Common myeloid progenitor, CD34-positive (primary cell): ENCODE measurements at places on chromosomes 2 and 18.

- DNase-seq: peak; percentile 67
Measured at GRCh38 chr2:9950521-9951271, 797 bp upstream of the GRHL1 start.

DNA sequence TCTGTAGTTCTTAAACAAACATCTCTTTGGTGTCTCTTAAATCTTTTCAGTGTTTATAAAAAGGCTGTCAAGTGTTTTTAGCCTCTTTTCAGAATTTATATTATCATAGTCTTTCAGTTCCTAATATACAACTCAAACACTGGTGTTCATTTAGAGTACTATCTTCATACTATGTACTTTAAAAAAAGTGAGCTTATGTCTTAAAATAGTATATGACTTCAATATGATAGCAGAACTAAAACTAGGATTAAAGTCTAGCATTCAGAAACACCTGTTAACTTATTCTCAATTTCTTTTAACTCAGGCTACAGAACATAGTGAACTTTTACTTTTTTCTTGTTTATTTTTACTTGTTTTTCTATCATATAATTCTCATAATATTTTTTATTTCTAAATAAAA is 14.7 kb upstream of the IKZF2 start:
- no peak for DNase-seq

GRCh38 chr2:190696792-190697398 is 48.0 kb downstream of the NAB1 start:
- no peak for DNase-seq

GRCh38 chr2:70947556-70948184 is 12.0 kb downstream of the ATP6V1B1 start:
- DNase-seq: no peak

DNA sequence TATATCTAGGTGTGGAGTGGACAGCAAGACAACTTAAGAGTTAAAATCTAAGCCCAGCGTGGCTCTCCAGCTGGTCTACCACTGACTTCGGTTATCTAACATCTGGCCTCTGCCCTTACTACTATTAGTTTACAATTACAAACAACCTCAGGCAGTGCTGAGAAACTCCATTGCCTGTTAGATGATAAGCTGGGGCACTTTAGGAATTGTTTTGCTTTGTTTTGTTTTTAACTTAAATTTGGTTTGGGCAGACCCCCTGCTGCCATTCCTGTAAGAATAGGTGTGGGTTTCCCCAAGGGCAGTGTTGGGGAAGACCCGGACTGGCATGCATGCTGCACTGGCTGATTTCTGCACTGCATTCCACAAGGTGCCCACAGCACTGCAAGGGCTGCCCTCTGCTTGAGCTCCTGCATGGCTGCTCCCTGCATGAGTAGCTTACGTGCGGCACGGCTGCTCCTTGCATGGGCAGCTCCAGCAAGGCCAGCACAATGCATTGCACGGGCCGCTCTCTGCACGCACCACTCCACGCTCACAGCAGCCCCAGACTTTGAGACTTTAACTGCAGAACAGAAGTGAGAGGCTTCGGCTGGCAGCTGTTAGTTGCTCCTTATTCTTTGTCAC is 74.2 kb upstream of the SERTAD2 start:
- no peak for DNase-seq

- DNase-seq: no peak
Measured at GRCh38 chr18:23935804-23936203, 78.8 kb upstream of the TTC39C start.

- DNase-seq: no peak
Measured at GRCh38 chr2:31388736-31389135, 25.8 kb downstream of the XDH start.

GRCh38 chr2:38765551-38765950 is 12.5 kb upstream of the GEMIN6 start:
- no peak for DNase-seq

DNA sequence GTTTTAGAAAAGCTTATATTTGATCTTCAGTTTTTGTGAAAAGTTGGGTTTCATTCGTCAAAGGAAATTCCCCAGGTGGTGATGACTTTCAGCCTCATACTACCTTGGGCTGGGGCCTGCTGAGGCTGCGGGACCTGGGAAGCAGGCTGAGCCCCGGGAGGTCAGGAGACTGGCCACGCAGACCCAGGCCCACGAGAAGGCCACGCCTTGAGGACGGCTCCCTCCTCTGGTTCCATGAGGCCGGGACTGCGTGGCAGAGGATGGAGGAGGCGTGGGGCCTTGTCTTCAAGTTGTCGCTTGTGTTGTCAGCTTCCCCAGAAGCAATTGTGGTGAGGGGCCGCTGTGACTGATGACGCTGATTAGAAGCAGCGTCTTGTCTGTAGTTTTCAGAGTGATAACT is 11.8 kb downstream of the CNDP2 start:
- DNase-seq: no peak

GRCh38 chr2:189131991-189132390 is 47.6 kb downstream of the COL5A2 start:
- no peak for DNase-seq

GRCh38 chr2:177882501-177882900 is 190.1 kb downstream of the PDE11A start:
- DNase-seq: no peak

DNA sequence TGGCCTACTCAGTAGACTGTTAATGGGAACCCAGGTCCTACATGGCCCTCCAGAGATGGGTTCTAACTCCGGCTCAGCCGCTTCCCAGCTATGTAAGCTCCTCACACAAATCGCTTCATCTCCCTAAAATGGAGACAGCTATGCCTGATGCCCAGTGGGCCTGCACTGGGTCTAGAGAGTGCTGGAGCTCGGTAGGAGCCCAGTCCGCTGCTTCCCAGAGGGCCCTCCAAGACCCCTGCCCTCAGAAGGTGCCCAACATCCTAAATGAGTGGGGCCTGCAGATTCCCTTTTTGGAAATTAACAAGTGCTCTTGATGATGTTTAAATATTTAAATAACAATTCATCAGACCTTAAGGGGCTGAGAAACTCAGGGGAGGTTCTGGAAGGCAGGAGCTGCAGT is 47.1 kb downstream of the HS1BP3 start:
- no peak for DNase-seq

- DNase-seq: no peak
Measured at GRCh38 chr18:52624702-52625101, 284.7 kb downstream of the DCC start.

GRCh38 chr2:26162963-26163362 is 9.9 kb upstream of the GAREM2 start:
- DNase-seq: no peak

DNA sequence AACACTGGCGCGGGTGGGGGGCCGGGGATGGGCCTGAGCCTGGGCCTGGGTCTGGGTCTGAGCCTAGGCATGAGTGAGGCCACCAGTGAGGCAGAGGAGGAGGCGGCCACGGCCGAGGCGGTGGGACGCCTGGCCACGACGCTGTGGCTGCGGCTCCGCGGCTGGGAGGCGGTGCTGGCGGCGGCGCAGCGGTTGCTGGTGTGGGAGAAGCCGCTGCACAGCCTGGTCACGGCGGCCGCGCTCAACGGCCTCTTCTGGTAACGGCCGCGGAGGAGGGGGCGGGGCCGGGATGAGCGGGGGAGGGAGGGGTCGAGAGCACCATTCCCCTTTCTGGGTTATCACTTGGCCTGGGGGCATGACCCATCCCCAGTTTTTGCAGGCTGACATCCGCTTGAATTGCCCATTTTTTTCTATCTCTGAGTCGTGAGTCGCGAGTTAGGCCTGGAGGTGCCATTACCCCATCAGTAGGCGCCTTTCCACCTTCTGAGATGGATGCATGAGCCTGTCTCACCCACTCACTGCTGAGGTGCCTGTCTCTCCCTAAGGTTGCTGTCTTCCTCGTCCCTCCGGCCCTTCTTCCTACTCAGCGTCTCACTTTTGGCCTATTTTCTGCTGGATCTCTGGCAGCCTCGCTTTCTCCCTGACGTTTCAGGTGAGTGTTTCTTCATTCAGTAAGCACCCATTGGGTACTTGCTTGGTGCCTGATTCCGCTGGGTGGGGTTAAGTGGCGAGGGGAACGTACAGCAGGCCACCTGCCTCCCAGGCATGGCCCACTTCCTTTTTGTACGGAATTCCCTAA is 501 bp downstream of the RETREG2 start:
- no peak for DNase-seq

- no peak for DNase-seq
Measured at GRCh38 chr2:204359076-204359475, 186.2 kb upstream of the PARD3B start.

GRCh38 chr2:134372141-134372540 is 118.3 kb downstream of the MGAT5 start:
- DNase-seq: no peak

- no peak for DNase-seq
Measured at GRCh38 chr2:180003559-180003958, 3.5 kb downstream of the CWC22 start.

DNA sequence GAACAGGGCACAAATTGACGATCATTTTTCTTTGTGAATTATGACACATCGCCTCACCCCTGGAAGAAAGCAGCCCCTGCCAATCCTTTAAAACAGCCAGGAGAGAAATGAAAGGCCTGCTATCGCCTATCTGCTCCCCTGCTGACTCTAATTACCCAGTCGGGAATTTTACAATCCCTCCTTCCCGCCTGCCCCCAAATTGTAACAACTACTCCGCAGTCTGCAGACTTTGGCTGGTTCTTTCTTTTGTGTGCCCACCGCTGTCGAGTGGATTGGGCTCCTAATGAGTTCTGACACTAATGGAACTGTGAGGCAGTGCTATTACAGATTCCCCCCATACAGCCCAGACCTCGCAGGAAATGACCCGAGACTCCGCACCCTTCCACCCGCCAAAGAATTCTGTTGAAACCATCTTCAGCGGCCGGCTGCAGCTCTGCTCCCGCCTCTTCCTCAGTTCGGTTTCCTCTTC is 281.2 kb upstream of the PARD3B start:
- DNase-seq: no peak

DNA sequence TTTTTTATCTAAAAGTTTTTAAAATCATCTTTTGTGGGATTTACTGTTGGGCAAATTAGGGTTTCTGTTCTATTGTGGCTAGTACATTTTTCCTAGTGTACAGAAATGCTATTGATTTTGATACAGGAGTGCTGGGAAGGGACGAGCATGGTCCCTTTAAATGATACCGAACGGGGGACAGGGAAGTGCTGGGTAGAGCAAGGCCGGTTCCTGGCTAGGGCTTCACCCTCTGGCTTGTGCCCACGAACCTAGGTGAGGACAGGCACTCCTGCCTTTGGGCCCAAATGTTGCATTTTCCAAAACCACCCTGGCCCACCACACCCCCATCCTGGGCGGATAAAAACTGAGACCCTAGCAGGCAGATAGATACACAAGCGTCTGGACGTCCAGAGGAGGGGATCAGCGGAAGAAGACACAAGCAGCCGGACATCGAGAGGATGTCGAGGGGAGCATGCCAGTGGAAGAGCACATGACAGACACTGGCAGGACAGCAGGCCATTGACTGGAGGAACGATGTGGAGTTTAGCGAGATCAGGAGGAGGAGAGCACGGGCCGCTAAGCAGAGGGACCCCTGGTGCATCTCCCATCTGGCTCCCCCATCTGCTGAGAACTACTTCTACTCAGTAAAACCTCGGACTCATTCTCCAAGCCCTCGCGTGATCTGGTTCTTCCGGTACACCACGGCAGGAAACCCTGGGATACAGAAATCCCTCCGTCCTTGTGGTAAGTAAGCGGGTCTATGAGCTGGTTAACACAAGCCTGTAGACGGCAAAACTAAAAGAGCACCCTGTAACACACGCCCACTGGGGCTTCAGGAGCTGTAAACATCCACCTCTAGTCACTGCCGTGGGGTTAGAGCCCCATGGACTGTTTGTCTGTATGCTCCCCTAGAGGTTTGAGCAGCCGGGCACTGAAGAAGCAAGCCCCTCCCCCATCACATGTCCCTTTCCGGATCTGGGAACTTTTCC is 13.5 kb upstream of the CALCRL start:
- DNase-seq: no peak

DNA sequence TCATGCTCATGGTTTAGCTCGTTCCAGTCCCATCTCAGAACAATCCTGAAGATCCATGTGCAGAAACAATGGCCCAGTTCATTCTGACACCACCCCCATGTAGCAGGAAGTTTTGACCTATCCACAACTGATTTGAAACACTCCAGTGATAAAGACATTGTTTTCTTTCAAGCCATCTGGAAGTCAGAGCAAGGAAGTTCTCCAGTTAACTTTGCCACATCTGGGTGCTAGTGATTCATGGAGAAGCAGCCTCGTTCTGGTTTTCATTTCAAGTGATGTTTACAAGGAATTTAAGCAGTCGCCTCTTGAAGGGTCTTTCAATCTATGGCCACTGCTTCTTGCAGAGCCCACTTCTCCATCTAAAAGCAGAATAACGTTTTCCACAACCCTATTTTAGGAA is 36.6 kb upstream of the TWIST2 start:
- no peak for DNase-seq

DNA sequence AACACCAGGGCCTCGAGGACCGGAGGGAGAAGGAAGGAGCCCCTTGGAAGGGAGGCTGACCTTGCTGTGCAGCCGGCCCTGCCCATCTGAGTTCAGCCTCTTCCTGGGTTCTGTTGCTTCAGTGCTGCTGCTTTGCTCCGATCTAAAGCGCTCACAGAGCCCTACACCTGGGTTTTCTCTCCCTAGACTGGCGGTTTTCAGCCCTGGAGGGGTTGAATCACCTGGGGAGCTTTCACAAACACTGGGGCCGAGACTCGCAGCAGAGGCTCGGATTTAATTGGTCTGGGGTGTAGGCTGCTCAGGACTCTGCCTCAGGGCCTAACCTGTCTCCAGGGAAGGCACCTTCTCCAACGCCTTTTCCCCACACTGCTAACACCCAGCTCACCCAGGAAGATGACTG is 40.9 kb upstream of the SMAD7 start:
- no peak for DNase-seq

DNA sequence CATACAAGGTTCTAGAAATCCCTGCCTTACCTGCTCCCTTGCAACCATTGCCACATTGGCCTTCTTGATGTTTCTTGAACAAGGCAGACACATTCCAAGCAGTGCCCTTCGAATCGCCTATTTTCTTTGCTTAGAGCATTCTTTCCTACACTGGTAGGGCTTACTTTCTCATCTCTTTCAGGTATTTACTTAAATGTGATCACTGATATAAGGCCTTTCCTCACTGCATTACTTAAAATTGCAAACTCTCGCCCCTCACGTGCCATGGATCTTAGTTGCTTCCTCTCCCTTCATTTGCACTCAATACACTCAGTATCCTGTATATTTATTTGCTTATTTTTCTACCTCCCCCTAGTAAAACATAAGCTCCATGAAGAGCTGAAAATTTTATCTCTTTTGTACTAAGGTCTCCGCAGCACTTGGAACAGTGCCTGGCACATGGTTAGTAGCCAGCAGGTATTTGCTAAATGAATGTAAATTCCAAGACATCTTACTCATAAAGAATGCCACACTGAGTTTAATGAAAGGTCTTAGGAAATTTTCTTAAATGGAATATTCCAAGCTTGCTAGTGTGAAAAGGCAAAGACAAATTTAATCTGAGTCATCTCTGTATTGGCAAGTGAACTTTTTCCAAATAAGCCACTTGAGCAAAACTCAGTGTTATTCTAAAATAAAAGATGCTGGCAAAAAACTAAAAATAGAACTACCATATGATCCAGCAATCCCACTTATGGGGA is 42.4 kb upstream of the FIGN start:
- DNase-seq: no peak

GRCh38 chr18:30177056-30177455 is 865.5 kb downstream of the DSC3 start:
- no peak for DNase-seq
